Right ventricle myocardium inferior (tissue), 1 donor: ENCODE measurements at places on chromosomes 1 and 21. TPM values are rescaled to one million over a fixed set of nuclear protein-coding genes. Genes with fewer than 3 reads are reported as not detected.
A peak's percentile ranks its signal among the peaks of the same experiment; 100 is the strongest.

ZBTB17 gene
- total RNA-seq, result 23.4 TPM

VSIG8 gene
- total RNA-seq, result not detected

SPATA45 gene
- not detected for total RNA-seq

ADAMTS4 gene
- 13.0 TPM for total RNA-seq

DNA sequence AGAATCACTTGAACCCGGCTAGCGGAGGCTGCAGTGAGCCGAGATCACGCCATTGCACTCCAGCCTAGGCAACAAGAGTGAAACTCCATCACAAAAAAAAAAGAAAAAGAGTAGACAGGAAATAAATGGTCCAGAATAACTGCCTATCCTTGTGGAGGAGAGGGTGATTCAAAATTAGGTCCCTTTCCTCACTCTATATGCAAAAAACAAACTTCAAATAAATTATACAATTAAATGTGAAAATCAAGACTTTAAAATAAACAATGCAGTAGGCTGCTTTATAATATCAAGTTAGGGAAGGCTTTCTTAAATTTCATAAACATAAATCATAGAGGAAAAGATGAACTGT, 26.4 kb downstream of the MRPL39 start:
- DNase-seq, result no peak

DNA sequence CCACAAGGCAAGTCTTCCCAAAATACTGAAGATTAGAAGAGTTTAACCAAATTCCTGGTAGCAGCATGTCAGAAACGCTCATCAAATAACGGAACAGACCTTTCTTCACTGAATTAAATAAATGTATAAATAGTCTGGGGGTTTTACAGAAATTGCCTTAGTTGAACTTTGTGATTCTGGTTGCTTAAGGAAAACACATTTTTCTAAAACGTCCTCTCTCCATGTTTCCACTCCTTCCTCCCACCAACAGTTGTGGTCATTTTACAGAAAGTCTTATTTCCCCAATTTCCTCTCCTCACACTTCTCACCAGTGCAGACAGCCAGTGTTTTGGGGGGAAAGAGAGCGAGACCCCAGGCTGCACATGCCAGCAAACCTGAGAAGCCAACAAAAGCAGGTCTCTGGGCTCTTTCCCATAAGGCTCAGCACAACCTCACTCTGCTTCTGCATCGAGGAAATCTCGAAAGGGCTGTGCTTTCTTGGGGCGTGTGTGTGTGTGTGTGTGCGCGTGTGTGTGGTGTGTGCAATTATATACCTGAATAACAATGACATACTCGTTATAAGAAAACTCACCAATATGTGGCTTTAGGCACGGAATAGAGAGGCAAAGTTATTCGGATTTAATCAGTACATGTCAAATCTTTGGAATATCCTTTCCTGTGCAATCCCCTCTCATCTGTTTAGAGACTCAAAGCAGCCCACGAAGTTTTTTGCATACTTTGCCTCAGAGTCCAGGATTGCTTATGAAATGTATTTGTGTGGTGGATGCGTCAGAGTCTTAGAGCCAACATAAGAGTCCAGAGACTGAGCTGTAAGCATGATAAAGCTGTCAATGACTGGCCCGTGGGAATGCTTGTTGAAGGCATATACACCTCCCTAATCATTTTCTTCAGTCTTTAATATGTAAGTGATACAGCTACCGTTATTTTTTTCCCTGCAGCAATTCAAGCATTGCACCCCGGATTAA, 2.0 kb downstream of the KCNJ15 start:
- DNase-seq, result no peak

GRCh38 chr1:68279846-68280245, 47.5 kb upstream of the WLS start:
- DNase-seq, result no peak

GRCh38 chr1:81577004-81577697, 223.6 kb upstream of the ADGRL2 start:
- DNase-seq, result no peak

DNA sequence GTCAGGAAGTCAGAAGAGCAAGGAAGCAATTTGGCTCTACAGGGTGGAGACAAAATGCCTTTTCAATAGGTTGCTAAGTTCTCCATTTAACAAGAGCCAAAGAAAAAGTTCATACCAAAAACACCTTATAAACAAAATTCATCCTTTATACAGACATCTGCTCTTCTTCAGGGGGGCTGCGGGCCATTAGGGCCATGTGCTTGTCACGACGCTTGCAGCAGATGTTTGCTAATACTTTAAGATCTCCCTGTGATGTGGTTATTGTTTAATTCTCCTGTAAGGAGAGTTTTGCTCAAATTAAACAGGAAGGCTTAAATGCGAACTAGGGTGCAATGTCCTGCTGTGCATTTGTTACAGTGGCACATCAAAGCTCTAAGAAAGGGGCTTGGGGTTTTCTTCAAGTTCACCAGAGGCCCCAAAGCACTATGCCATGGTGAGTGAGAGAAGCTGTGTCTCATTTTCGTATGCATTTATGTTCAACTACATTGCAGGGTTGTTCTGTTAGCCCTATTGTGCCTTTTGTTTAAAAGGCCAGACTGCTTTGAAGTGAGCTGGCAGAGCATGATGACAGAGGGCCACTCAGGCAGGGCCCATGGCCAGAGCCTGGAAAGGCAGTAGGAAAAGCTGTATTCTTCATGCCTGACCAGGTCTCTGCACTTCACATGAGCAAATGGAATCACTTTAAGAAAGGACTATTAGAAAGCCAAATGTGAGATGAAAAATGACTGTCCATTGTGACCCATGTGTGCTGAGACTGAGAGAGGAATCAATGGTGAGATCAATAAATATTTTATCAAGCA, 24.8 kb upstream of the NTPCR start:
- DNase-seq, result no peak

- DNase-seq, result no peak
Measured at GRCh38 chr1:85566890-85567289, 13.7 kb upstream of the CCN1 start.

GRCh38 chr1:99590578-99591209, 55.2 kb upstream of the PALMD start:
- DNase-seq, result no peak

- DNase-seq, result peak; percentile 81
Measured at GRCh38 chr1:168603501-168604110, 27.2 kb downstream of the XCL1 start.
